Daoy (cell line): ENCODE measurements at places on chromosomes 12 and 14. TPM values are rescaled to one million over a fixed set of nuclear protein-coding genes. Genes with fewer than 3 reads are reported as not detected.

Gene VWF
- total RNA-seq = 0.06 TPM in 1 of 2 replicates, not detected in the other

Gene AQP2
- total RNA-seq = not detected in 2 replicates

Gene ZFHX2
- total RNA-seq = 0.23 and 0.42 TPM in 2 replicates

Gene KRT79
- 0.57 and 2.6 TPM in 2 replicates for total RNA-seq

Gene SDR9C7
- total RNA-seq = not detected in 2 replicates

Gene ASCL1
- 0.06 TPM in 1 of 2 replicates, not detected in the other for total RNA-seq

Gene PDZRN4
- not detected in 2 replicates for total RNA-seq

Gene HOXC12
- 4.3 and 6.0 TPM in 2 replicates for total RNA-seq

Gene RD3L
- not detected in 2 replicates for total RNA-seq

GRCh38 chr12:33437598-33437997 lies 2.0 kb downstream of the SYT10 start:
- DNase-seq = no peak

DNA sequence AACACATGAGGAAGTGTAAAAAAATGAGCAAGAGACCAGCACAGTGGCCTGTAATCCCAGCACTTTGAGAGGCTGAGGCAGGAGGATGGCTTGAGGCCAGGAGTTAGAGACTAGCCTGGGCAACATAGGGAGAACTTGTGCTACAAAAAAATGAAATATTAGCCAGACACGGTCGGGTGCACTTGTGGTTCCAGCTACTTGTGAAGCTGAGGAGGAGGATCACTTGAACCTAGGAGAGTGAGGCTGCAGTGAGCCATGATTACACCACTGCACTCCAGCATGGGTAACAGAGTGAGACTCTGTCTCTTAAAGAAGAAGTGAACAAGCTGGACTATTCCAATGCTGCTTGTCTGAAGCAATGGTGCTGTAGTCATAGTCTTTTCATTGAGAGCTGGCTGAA lies 36.3 kb upstream of the MAP3K9 start:
- no peak for DNase-seq

- peak; percentile 74 for DNase-seq
Observed at GRCh38 chr14:95098984-95099599, 58.2 kb downstream of the DICER1 start.

DNA sequence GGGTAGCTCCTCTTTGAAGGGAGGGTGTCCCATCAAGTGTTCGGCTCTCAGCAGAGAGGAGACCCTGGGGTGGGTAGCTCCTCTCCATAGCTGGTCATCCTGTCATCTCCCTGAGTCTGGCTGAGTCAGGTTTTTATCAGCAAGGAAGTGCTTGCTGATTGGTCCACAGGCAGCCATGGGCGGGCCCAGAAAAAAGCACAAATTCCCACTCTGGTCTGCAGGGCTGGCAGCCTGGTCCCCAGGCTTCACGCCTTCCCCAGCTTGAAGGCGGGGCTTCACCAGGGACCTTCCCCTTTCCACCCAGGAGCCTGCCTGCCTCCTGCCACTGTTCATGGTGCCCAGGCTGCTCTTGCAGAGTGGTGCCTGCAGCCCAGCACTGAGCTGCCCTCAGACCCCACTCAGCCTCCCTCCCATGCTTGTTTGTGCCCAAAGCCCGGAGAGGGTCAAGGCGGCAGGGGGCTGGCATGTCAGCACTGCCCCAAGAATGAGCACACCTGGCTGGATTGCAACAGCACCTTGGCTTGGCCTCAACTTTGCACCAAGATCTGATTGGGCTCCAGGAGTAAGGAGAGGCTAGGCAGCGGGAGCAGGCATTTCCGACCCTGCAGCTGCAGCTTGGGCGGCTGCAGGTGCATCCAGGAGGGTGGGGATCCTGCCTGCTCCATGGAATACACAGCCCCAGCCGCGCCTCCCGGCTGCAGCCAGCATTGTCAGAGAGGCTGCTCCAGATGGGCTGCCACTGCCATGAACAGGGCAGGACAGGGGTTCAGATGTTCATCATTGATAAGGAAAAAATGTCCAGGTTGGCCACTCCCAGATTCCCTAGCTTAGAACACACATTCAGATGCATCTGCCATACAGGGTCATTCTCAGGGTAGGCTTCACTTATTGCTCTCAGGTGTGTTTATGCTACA lies 22.0 kb upstream of the WDR89 start:
- DNase-seq = no peak

GRCh38 chr12:40208707-40209446 lies 15.9 kb upstream of the LRRK2 start:
- no peak for DNase-seq

DNA sequence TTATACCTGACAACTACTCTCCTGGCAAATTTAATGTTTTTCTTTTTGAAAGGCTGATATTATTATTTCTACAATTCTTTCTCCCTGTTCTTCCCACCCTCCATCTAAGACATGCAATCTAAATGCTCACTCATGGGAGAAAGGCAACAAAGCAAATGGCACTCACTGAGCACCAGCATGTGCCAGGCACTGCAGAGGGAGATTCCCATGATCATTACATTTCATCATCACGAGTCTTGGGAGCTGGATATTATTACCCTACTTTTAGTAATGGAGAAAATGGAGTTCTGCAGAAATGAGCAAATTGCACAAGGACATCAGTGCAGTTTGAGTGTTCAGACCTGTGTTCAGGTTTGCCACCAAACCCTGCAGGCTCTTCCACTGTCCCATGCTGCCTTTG lies 27.9 kb downstream of the PPM1H start:
- DNase-seq = no peak

DNA sequence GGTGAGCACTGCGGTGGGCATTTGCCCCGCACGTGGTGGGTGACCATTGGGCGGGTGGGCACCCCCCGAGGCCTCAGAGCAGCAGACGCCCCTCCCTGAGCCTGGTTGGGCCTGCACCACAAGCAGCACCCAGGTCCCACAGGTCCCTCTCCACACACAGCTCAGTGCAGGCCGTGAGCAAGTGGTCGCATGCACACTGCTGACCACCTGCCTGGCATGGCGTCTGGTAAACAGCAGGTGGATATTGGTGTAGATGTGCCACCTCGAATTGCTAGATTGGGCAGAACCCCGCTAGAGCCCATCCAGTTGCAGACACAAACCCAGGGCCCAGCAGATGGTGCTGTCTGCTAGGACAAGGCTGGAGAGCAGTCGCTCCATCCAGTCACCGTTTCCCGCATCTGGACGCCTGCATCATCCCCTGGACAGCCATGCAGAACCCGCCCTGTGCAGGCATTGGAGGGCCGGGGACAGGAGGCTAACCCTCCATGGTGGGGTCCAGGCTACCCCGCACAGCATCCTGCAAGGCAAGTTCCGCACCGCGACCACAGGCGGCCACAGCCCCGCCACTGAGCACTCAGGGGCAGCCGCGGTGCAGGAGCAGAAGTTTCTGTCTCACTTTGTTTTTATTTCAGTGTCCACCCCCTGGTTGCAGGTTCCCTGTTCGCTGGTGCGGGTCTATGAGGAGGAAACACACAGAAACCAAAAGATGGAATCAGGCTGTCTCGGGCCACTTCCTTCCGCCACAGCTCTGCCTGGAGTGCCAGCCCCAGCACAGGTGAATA lies 45.6 kb upstream of the RIMBP2 start:
- peak; percentile 78 for DNase-seq

DNA sequence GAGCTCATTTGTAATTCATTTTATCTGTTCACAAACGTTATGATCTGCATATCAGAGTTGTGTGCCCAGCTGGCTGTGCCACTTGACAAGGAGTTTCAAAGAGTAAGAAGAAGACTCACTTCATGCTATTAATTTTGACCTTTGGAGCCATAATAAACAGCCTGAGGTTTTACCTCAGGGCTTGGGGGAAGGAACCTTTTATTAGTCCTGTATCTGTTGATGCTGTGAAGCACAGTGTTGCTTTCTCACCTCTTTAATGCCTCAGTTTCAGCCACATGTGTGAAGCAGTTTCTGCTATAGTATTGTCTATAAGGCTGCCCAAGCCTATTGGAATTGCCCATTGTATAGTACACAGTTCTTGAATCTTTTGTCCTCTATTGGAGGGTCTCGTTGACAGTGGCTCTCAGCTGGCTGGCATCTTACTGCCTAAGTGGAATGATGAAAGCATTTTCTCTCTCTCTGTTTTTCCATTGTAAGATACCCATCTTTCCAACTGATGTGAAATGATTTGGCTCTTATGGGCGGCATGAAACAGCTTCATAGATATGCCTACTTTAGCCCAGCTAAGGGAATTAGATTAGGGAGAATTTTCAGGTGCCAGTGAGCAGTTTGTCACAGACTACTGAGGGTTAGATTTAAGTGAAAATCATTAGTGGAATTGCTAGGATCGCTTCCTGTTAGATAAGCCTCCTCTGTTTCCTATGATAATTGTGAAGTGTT lies 34.7 kb downstream of the GPATCH2L start:
- no peak for DNase-seq

GRCh38 chr12:87140262-87140661 lies 884.1 kb upstream of the MGAT4C start:
- DNase-seq = no peak

DNA sequence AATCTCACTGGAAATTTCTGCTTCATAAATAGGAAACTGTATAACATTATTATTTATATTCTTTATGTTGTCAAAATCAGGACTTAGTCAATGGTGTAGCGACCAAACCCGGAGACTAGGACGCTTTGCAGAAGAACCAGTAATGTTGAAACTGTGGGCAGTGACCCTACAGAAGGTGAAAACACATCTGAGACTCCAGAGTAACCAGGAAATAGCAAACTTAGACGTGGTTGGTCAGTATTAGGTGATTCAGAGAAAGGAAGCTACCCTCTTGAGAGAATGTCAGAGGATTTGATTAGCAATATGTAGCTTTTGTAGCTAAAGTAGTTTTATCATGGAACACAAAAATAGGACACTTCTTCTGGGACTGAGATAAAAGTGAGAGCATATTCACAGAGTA lies 381.9 kb downstream of the SLC16A7 start:
- no peak for DNase-seq

GRCh38 chr14:29712601-29713000 lies 215.0 kb downstream of the PRKD1 start:
- DNase-seq = no peak

GRCh38 chr12:124188084-124188483 lies 106.8 kb upstream of the RFLNA start:
- DNase-seq = no peak

DNA sequence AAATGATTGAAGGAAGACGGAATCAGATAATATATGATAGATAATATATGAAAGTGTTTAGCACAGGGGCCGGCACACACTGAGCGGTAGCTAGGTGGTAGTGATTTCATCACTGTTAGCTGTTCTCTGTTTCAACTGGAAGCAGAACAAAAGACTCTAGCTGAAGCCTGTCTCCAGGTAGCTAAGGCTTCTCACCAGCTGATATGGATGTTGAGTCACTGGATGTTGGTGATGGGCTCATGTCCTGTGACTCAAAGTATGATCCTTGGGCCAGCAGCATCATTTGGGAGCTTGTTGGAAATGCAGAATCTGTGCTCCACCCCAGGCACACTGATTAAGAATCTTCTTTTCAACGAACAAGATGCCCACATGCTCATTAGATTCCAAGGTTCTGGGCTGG lies 21.7 kb upstream of the KCNA5 start:
- DNase-seq = no peak

GRCh38 chr12:57842342-57843294 lies 3.9 kb downstream of the CTDSP2 start:
- DNase-seq = no peak

GRCh38 chr12:46450279-46450748 lies 77.7 kb upstream of the SLC38A2 start:
- peak; percentile 49 for DNase-seq

DNA sequence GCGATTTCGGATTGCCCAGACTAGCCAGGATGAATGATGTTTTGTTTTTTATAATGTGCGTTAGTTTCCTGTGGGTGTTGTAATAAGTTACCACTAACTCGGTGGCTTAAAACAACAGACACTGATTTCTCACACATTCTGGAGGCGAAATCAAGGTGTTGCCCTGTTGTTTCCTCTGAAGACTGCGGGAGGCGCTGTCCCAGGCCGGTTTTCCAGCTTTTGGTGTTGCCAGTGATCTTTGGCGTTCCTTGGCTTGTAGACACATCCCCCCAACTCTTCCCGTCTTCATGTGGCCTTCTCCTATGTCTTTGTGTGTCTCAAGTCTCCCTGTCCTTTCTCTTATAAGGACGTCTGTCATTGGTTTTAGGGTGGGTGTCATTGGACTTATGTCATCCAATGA lies 267.7 kb downstream of the AACS start:
- peak; percentile 14 for DNase-seq

DNA sequence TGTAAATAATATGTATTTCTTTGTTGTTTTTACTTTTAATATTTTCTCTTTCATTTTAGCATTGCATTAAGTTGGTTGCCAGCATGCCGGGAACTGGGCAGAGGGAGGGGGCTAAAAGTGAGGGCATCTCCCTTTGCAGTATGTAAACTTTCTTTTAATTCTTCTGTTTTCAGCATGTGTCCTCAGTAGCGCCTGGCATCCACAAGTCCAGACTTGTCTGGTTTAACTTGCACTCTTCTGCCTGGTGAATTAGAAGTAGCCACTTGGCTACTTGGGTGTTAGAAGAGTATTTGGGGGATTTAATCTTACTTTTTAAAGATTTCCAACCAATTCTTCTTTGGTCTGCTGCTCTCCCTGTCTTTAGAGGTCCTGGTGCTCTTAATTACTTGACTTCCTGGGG lies 117.2 kb upstream of the SCAF11 start:
- no peak for DNase-seq

- peak; percentile 72 for DNase-seq
Observed at GRCh38 chr12:127570793-127571360, 696.1 kb upstream of the TMEM132C start.

GRCh38 chr14:82385048-82385447 lies 851.4 kb upstream of the SEL1L start:
- DNase-seq = no peak

DNA sequence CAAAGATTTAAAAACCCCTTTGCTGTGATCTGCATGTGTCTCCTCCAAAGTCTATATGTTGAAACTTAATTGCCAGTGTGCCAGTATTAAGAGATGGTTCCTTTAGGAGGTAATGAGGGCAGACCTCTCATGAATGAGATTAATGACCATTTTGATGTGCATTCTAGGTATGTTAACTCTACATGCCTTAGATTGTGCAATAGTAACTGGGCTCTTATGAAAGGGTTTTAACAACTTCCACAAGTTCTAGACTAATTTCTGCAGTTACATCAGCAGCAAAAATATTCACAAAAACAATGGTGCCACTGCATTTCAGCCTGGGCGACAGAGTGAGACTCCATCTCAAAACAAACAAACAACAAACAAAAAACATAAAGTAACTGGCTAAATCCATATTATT lies 3.8 kb upstream of the TAS2R10 start:
- DNase-seq = no peak

GRCh38 chr14:83863042-83863774 lies 1666.7 kb upstream of the FLRT2 start:
- DNase-seq = no peak

- no peak for DNase-seq
Observed at GRCh38 chr14:55142466-55142865, 13.4 kb downstream of the LGALS3 start.

- DNase-seq = no peak
Observed at GRCh38 chr14:43795600-43796228, 711.4 kb downstream of the FSCB start.

DNA sequence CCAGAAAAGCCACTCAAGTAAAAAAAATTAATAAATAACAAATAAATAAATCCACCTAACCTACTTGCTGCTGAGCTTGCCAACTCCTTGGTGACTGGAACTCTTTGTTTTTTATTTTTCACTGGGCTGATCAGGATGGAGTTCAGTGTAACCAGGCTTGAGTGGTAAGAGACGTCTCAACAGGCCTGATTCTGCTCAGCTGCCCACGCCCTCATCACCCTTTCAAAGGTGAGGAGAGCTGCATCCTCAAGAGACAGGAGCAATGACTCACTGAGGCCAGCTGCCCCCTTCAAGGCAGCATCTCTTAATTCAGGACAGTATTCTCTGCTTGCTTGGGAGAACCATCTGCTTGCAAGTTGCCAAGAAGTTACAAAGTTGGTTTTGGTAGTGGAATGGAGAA lies 111.9 kb upstream of the CPM start:
- no peak for DNase-seq

GRCh38 chr14:35374263-35374712 lies 30.3 kb downstream of the NFKBIA start:
- DNase-seq = peak; percentile 87
